Left hindlimb (tissue), 1 donor: ENCODE measurements at places on chromosomes 1 and 21.

DNA sequence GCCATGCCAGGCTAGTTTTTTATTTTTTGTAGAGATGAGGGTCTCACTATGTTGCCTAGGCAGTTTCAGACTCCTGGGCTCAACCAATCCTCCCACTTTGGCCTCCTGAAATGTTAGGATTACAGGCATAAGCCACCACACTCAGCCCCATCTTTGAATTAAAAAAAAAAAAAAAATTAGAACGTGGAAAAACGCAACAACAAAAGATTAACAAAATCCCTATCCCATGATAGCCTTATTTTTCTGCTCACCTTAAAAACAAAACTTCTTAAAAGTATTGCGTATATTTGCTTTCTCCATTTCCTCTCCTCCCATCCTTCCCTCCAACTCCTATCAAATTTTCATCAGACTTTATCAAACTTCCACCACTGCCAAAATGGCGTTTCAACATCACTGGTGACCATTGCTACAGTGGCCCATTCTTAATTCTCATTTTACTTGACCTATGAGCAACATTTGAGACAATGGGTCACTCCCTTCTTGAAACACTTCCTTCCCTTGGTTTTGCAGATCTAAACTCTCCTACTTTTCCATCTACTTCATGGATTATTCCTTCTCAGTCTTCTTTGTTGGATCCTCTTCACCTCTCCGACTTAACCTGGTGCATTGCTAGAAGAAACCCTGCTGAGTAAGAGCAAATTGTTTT is 579 bp upstream of the ZNF684 start:
- DNase-seq: peak; percentile 25

GRCh38 chr1:153677718-153678518 is 570 bp upstream of the NPR1 start:
- DNase-seq: peak; percentile 25

- DNase-seq: no peak
Measured at GRCh38 chr1:25724966-25725365, 75.0 kb upstream of the SELENON start.

DNA sequence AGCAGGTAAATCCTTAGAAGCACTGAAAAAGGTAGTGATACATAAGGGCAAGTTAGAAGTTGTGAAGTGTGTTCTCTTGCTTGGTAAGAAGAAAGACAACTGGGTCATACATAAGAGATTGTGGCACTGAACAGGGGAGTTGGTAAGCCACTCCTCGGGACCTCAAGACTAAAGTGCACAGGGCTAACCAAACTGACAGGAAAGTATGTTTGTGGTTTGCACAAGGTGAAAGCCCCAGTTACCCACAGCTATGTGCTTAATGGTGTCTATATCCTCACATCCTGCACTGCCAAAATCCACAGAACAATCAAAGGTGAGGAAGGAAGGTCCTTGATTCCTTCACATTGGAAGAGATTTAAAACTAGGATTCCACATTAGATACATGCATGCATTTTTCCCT is 276.5 kb downstream of the DNM3 start:
- no peak for DNase-seq

- no peak for DNase-seq
Measured at GRCh38 chr21:34333121-34333739, 30.6 kb upstream of the KCNE2 start.

- no peak for DNase-seq
Measured at GRCh38 chr1:248816042-248816851, 9.5 kb downstream of the SH3BP5L start.

DNA sequence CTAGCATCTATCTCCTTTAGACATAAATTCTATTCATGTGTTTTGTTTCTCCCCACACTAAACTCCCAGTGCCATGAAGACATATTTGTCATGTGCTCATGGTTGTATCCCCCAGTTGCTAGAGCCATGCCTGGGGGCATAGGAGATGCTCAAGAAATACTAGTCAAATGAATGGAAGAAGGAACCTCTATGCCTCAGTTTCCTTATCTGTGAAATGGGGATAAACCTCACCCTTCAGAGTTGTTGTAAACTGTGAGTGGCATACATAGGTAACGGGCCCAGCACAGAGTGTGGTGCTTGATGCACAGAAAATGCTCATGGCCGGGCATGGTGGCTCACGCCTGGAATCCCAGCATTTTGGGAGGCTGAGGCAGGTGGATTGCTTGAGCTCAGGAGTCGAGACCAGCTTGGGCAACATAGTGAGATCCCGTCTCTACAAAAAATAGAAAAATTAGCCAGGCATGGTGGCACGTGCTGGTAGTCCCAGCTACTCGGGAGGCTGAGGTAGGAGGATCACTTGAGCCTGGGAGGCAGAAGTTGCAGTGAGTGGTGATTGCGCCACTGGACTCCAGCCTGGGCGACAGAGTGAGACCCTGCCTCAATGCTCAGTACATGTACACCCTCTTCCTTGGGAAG is 8.7 kb downstream of the LDLRAD2 start:
- no peak for DNase-seq

- DNase-seq: no peak
Measured at GRCh38 chr1:76379506-76379905, 305.0 kb downstream of the ST6GALNAC3 start.

- DNase-seq: no peak
Measured at GRCh38 chr1:229947968-229948367, 119.1 kb upstream of the GALNT2 start.

DNA sequence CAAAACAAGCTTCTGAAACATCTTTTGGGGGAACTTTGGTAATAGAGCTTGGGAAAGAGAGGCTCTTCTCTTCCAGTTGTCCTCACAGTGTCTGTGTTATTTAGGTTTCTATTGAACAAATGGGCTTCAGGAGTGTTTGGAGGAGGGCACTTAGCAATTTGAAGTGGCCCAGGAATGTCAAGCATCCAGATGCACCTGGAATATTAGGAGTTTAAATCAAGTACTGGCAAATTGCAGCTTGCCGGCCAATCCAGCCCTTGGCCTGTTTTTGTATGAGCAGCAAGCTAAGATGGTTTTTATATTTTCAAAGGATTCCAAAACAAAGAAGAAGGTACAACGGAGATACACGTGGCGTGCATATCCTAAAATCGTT is 94.7 kb downstream of the CCDC185 start:
- DNase-seq: no peak

GRCh38 chr21:38170704-38171682 is 85.8 kb upstream of the KCNJ15 start:
- no peak for DNase-seq

- no peak for DNase-seq
Measured at GRCh38 chr1:245956225-245956624, 550.9 kb downstream of the SMYD3 start.

DNA sequence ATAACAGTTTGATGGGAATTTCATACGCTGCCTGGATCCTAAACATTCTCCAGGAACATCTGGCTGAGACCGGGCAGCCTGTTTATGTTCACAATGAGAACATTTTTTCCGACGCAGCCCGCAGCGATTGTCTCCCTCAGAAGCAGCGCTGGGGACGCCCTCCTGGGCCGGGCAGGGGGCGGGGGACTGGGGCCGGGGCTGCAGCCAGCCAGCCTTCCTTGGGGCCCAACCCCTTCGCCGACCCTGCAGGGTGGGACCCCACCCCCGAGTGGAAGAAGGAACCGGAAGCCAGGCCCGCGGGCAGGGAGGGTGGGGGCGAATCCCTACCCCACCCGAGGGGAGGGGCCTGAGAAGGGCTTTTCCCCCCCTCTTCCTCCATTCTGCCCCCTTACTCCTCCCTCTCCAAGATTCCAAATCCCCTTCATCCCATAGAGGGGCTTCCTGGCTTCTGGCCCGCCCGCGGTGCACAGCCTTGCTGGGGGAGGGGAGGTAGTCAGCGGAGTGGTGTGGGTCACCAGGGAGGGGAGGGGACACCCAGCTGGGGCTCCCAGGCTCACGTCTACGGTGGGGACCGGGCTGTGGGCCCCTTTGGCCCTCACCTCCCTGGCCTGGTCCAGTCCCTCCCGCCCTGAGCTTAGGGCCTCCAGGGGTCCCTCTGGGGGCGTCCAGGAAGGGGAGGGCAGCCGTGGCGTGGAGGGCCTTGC is 60.6 kb downstream of the WNT9A start:
- DNase-seq: peak; percentile 94

DNA sequence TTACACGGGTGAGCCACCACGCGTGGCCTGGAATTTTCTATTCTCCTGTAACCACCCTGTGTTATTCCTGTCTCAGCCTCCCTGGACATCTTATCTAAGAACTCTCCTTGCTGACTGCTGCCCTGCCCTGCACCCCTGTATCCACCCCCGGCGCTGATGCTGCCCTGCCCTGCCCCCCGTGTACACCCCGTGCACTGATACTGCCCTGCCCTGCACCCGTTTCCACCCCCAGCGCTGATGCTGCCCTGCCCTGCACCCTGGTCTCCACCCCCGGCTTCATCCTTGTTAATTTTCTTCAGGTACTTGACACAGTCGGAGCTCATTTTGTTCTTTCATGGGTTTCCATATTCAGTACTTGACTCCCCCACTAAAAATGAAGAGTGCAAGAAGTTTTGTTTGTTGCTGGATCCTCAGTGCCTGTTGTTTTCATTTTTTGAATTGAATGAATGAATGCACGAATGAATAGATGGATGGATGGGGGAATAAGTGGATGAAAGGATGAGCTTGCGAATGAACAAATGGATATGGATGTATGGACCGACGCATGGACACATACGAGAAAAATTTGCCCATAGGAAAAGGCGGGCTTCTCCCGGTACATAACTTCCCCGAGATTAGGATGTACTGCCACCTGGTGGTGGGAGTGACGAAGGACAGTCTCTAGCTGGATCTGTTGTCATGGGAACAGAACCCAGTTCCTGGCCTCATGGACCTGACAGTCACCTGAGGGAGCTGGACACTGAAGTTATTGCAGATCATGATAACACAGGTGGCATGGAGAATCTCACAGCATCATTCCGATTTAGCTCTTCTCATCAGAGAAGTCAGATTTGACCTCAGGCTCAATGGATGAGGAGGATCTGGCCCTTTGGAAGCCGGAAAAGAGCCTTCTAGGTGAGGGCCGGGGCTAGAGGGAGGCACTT is 14.9 kb downstream of the AADACL4 start:
- peak; percentile 77 for DNase-seq

DNA sequence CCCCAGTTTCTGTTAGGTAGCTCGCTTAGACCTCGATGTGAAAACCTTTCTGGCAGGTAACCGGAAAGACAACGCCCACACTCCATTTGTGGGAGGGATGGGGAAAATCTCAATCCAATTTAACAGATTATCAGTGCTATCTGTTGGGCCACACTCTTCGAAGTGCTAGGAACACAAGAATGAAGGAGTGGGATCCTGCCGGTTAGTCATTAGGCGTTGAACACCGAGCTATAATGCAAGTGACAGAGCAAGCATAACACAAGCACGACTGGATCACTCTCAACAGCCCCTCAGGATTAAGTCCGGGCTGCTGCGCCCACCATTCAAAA is 531 bp downstream of the SNIP1 start:
- DNase-seq: no peak

GRCh38 chr21:21188513-21189195 is 190.4 kb downstream of the NCAM2 start:
- no peak for DNase-seq

DNA sequence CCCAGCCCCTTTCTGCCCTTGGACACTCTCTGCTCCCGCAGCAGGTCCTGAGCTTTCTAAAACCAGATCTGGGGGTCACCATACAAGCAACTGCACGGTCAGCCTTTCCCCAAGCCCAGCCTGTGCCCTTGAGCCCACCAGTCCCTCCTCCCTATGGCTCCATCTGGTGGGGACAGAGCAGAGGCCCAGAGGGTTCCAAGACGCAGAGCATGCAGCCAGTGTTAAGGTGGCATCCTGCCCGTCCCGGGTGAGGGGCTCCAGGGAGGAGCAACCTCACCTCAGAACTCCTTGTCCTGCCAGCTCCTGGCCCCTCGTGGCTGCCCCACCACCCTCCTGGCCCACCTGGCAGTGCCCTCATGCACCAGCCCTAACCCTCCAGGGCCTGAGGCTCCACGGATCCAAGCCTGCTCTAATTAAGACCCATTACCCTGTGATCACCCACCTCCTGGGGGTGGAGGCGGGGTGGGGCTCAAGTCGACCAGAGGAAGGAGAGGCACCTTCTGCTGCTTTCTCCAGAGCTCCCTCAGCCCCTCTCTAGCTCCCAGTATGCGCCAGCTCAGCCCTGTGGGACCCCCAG is 8.5 kb downstream of the CHD5 start:
- DNase-seq: no peak

DNA sequence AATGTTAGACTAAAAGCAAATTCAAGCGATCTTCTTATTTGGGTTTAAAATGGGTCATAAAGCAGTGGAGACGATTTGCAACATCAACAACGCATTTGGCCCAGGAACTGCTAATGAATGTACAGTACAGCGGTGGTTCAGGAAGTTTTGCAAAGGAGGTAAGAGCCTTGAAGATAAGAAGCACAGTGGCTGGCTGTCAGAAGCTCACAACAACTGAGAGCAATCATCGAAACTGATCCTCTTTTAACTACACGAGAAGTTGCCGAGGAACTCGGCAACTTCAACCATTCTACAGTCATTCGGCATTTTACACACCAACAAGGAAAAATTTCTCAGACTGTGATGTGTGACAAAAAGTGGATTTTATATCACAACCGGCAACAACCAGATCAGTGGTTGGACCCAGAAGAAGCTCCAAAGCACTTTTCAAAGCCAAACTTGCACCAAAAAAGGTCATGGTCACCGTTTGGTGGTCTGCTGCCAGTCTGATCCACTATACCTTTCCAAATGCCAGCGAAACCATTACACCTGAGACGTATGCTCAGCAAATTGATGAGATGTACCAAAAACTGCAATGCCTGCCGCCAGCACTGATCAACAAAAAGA is 47.9 kb downstream of the ASH1L start:
- DNase-seq: no peak

- no peak for DNase-seq
Measured at GRCh38 chr1:1380860-1381259, 5.9 kb upstream of the AURKAIP1 start.

DNA sequence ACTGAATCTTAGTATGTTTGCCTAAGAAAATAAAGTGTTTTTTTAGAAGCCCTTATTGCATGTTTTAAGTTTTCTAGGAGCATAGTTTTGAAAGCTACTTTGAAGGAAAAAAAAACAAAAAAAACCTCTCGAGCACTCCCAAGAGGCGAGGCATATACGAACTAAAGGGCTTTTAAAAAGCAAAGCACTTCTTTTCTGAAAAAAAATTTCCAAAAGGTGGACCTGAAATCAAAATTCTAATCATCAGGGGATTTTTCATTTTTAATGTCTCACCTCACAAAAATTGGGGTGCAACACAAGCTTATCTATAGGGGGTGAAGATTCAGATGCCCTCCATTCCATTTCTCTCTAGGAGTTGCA is 594 bp downstream of the GLMN start:
- no peak for DNase-seq

GRCh38 chr1:184399192-184399847 is 12.5 kb downstream of the C1orf21 start:
- no peak for DNase-seq
